ENCODE measurements at places on chromosomes 12 and 14.

GRCh38 chr14:94562022-94562421 is 780 bp downstream of the SERPINA4 start:
- no peak for DNase-seq

- DNase-seq: no peak
Measured at GRCh38 chr12:33628087-33628486, 188.5 kb upstream of the SYT10 start.

DNA sequence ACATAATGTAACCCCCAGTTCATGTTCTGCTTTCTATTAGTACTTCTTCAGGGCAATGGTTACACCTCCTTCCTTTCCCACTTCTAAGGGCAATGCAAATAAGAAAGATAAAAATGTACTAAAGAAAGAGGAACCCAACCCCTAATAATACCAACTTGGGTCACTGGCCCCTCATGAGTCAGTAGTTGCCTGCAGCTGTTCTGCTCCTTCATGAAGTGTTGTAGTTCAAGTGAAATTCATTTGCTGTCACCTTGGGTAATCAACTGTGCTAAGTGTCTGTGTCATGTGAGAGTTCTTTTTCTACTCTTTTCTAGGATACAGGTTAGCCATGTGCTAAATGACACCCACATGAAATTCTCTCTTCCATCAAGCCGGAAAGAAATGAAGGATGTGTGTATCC is 91.8 kb downstream of the PLXNC1 start:
- DNase-seq: no peak

DNA sequence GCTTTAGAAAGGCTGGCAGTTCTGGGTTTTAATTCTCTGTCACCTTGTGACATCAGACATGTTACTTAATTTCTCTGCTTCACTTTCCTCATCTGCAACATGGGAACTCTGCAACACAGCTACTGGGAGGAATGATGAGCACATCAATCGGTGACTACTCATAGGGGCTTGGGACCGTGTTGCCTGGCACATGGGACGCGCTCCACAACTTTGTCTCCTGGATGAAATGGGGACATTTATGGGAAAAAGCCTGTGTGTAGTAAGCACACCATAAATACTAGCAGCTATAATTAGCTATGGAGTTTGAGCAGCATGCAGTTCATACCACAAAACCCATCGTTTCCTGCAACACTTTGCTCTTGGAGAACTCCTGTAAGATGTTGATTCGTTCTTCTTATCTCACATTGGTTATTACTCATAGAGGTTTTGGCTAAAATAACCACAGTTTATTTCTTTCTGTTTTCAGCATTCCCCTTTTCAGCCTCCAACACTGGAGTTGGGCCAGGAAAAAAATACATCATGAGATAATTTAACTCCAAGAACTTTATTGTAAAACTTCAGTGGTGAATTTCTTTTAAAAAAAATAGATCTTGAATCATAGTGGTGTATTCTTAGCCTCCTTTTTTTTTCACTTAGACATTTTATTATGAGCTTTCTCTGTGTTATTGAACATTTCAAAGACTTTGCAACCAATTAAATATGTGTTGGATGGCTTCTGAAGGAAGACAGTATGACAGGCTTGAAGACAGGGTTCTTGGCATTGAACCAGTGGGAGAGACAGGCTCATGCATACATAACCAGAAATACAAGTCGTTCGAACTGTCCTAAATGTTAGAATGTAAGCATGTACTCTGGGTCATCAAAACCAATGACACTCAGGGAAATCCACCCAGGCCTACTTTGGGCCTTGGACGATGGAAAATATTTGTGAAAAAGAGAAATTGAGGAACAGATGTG is 72.7 kb downstream of the RIN3 start:
- peak; percentile 19 for DNase-seq

- no peak for DNase-seq
Measured at GRCh38 chr12:30691122-30691879, 4.4 kb downstream of the IPO8 start.

DNA sequence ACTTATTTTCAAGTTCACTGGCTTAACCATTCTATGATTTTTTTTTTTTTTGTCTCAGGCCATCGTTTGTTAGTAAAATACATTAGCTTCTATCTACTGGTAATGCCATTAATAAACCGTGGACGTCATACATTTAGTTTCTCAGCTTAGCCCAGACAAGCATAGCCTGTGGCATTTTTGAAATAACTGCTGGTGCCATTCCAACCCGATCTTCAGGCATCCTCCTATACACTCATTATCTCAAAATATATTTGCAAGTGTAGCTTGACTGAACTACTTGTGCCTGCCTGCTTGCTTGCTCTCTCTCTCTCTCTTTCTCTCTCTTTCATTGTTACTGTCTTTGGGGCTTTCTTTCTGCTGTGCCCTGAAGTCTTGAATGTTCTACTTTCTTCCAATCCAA is 12.7 kb upstream of the MBIP start:
- DNase-seq: no peak
